Activated CD4-positive, alpha-beta T cell treated with anti-CD3 and anti-CD28 coated beads, Interleukin-2, amount 10 ng/mL, durations not matched to agents 24 days and 14 days (primary cell): ENCODE measurements at places on chromosomes 6 and 20. TPM values are rescaled to one million over a fixed set of nuclear protein-coding genes. Genes with fewer than 3 reads are reported as not detected.
A peak's percentile ranks its signal among the peaks of the same experiment; 100 is the strongest.

TRERF1 gene
- total RNA-seq: 37.0 and 37.3 TPM in 2 replicates

BPI gene
- not detected in 2 replicates for total RNA-seq

GGTLC1 gene
- not detected in 2 replicates for total RNA-seq

ALDH8A1 gene
- total RNA-seq: 1.2 and 1.7 TPM in 2 replicates

LRRC73 gene
- 0.14 and 0.51 TPM in 2 replicates for total RNA-seq

LPA gene
- total RNA-seq: not detected in 2 replicates

MLN gene
- not detected in 2 replicates for total RNA-seq

CST7 gene
- total RNA-seq: 115 and 117 TPM in 2 replicates

DNA sequence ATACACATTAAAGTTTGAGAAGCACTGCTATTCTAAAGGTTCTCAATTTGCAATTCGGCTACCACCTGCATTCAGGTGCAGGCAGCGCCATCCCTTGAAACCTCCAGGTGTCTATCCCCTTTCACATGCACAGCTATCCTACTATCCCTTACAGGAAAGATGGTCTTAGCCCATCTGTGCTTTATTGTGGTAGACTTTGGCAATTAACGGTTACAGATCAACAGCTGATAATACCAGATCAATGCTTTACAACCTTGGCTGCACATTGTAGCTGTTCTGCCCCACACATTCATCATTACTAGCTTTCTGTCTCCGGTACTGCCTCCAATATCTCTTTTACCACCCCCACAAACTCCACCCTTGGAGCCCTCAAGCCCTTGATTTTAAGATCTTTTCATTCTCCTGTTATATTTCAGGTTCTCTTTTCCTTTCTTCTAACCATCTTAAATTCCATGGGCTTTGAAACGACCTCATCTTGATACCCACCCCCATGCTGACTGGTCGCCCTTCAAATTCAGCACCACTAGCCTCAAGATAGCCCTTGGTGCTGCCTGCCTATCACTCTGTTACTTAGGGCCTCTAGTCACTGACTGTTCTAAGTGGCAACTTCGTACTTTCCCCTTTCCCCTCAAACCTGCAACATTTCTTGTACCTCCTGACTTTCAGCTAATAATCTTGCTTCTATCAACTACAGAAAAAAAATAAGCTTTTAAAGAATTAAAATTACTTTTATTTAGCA is 50.8 kb downstream of the SPTLC3 start:
- no peak for DNase-seq
- H3K4me1 ChIP-seq: no peaks in the 10 kb centered on the region
- H3K36me3 ChIP-seq: no peaks in the 10 kb centered on the region
- no peak overlapping the region for H3K27ac ChIP-seq

DNA sequence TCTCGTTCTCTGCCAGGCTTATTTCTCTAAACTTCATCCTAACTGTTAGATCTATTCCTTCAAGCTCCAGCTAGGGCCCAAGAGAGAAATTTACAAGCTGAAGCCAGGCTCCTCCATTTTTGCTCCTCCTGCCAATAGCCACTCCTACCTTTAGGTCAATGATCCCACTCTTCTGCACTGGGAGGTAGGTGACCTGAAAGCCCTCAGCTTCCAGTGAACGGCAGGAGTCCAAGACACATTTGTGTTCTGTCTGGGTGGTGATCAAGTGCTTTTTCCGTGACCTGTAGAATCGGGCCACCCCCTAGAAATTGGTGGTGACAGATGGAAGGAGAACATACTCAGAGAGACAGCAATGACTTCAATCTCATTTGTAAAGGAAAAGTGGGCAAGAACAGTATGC is 8.9 kb downstream of the NFS1 start:
- DNase-seq: no peak
- no peak overlapping the region for H3K27ac ChIP-seq
- H3K27me3 ChIP-seq: no peaks in the 10 kb centered on the region
- H3K4me3 ChIP-seq: no peak overlapping the region

- H3K4me3 ChIP-seq: no peak overlapping the region
- H3K4me1 ChIP-seq: peaks cover 18% of the 10 kb centered on the region
- no peaks in the 10 kb centered on the region for H3K27me3 ChIP-seq
- no peak for DNase-seq
- no peak overlapping the region for H3K27ac ChIP-seq
Measured at GRCh38 chr6:105821027-105821426, 265.1 kb upstream of the PRDM1 start.

DNA sequence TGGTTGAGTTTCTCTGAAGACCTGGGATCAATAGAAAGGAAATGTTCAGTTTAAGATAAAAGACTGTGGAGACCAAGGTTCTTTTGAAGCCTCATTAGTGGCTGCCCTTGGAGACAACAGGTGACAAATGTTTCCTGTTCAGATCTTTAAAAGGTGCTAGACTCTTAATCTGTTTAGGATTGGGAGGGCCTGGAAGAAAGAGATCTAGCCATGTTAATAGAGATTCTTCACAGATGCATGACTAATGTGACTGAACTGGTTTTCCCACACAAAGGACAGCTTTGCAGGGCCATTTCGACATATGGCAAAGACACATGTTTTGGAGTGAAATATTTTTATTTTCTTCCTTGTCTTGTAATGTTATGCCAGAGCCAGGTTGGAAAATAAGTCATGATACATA is 82.2 kb downstream of the WDR27 start:
- H3K4me1 ChIP-seq: no peaks in the 10 kb centered on the region
- H3K4me3 ChIP-seq: no peak overlapping the region
- H3K27ac ChIP-seq: no peak overlapping the region
- H3K36me3 ChIP-seq: no peaks in the 10 kb centered on the region
- no peaks in the 10 kb centered on the region for H3K27me3 ChIP-seq

GRCh38 chr20:34791289-34792020 is 34.0 kb downstream of the NCOA6 start:
- DNase-seq: no peak
- H3K4me1 ChIP-seq: no peaks in the 10 kb centered on the region
- H3K27me3 ChIP-seq: no peaks in the 10 kb centered on the region
- H3K27ac ChIP-seq: no peak overlapping the region
- peaks cover 10% of the 10 kb centered on the region for H3K36me3 ChIP-seq

- H3K27ac ChIP-seq: no peak overlapping the region
- no peaks in the 10 kb centered on the region for H3K4me1 ChIP-seq
- H3K4me3 ChIP-seq: no peak overlapping the region
- H3K27me3 ChIP-seq: no peaks in the 10 kb centered on the region
Measured at GRCh38 chr20:25294459-25295385, 46.8 kb downstream of the PYGB start.

DNA sequence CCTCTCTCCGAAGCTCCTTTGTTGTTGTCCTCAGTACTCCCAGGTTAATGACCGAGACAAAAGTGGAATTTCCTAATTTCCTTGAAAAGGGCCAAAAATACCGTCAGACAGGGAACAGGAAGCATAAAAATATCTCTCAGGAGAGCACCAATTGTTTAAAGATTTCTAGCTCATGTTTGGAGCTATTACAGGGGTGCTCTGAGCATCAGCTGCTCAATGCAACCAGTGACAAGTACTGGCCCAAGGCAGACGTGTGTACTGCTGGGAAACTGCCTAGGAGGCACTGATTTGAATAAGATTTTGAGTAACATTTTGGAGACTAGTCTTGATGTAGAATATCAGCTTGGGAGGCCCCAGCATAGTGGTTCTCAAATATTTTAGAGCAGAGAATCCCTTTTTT is 17.3 kb downstream of the LAMA4 start:
- no peaks in the 10 kb centered on the region for H3K36me3 ChIP-seq
- H3K27me3 ChIP-seq: peaks cover 34% of the 10 kb centered on the region
- H3K4me3 ChIP-seq: no peak overlapping the region
- H3K4me1 ChIP-seq: peaks cover 17% of the 10 kb centered on the region

DNA sequence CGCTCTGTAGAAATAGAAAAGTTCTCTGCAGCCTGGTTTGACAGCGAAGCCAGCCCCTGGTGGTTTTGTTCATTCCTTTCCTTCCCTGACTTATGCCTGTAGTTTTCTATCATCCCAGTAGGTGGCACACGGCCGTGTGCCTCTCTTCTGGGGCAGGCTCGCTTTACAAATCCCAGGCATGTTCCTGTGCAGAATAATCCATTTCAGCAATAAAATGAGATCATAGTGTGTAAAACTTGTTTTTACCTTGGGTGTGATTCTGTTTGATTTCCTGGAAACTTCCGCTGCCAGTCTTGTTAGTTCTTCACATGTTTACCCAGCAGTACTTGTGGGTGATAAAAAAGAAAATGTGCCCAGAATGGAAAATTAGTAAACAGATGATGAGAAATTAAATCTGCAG is 7.4 kb upstream of the INSM1 start:
- peaks cover 26% of the 10 kb centered on the region for H3K4me1 ChIP-seq
- DNase-seq: peak; percentile 74
- H3K27me3 ChIP-seq: peaks cover 50% of the 10 kb centered on the region
- H3K27ac ChIP-seq: peak overlapping the region; percentile 1
- no peak overlapping the region for H3K4me3 ChIP-seq

GRCh38 chr6:46269447-46270229 is 98.9 kb upstream of the ENPP5 start:
- no peaks in the 10 kb centered on the region for H3K36me3 ChIP-seq
- H3K27ac ChIP-seq: no peak overlapping the region
- peaks cover 12% of the 10 kb centered on the region for H3K27me3 ChIP-seq
- H3K4me3 ChIP-seq: no peak overlapping the region
- DNase-seq: no peak
- no peaks in the 10 kb centered on the region for H3K4me1 ChIP-seq
